Lower lobe of right lung (tissue), 2 donors: ENCODE measurements at places on chromosomes 3 and 15. TPM values are rescaled to one million over a fixed set of nuclear protein-coding genes. Genes with fewer than 3 reads are reported as not detected.
A peak's percentile ranks its signal among the peaks of the same experiment; 100 is the strongest.

SEMA5B gene
- 0.71 TPM for total RNA-seq

DNA sequence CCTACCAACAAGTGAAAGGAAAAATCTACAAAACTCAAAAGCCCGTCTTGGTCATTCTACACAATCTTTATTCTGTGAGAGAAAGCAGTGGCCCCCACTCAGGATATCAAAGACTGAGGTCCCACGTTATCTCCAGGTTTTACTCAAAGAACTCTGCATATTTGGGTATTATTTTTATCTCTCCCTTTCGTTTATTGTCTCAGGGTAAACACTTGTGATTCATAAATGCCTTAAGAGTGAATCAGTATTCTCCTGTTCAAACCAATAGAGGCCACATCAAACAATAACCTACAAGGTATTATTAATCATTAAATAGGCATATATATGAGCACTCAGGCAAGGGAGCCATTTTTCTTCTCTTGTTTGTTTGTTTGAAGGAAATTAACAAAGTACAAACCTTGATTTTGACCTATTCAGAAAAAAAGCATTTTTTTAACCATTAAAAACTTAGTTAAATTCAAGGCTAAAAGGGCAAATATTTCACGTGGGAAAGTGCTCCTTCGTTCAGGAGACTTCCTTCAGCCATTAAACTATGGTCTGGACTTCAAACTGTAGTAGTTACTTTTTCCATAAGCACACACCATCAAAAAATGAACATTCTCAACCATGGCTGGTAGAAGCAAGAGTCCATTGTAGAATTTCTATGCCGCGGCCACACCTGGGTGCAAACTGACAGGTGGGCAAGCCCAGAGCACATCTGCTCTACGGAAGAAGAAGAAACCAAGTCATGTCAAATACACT lies 13.9 kb upstream of the HES1 start:
- no peak for DNase-seq
- no peak overlapping the region for H3K4me3 ChIP-seq
- H3K4me1 ChIP-seq: no peaks in the 10 kb centered on the region
- no peaks in the 10 kb centered on the region for H3K27me3 ChIP-seq
- no peaks in the 10 kb centered on the region for H3K36me3 ChIP-seq

- DNase-seq: no peak
- no peaks in the 10 kb centered on the region for H3K36me3 ChIP-seq
- no peaks in the 10 kb centered on the region for H3K27me3 ChIP-seq
Observed at GRCh38 chr3:18135060-18135814, 289.9 kb downstream of the SATB1 start.

DNA sequence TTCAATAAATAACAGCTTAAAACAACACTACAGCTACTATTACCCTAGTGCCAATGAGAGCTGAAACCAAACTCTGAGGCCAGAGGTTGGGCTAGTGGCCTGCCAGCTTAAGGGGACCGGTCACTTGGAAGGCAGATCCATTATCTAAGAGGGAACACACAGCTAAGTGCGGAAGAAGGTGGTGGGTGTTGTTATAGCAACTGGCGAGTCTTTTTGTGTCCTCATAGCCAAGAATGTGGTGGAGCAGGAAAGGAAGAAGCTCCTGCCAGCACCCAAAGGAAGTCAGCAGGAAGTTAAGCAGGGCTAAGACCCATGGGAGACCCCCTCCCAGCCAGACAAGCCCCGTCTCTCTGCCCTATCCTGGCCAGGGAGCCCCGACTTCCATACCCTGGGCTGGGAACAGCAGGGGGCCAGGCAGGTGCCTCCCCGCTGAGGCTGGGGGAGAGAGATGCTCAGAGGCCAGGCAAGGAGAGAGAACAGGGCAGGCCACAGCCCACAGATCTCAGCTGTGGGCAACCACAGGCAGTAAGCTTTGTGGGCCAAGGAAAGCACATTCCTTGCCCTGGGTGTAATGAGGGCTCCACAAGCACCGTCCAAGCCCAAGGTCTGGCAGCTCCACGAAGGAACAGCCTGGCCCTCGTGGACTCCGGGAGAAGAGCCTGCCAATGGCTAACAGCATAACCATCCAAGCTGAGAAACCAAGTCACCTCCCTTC lies 34.0 kb upstream of the HRH1 start:
- H3K4me3 ChIP-seq: no peak overlapping the region
- no peaks in the 10 kb centered on the region for H3K27me3 ChIP-seq
- no peaks in the 10 kb centered on the region for H3K36me3 ChIP-seq
- no peak overlapping the region for H3K27ac ChIP-seq

KLF15 gene
- 40.1 TPM for total RNA-seq

DNA sequence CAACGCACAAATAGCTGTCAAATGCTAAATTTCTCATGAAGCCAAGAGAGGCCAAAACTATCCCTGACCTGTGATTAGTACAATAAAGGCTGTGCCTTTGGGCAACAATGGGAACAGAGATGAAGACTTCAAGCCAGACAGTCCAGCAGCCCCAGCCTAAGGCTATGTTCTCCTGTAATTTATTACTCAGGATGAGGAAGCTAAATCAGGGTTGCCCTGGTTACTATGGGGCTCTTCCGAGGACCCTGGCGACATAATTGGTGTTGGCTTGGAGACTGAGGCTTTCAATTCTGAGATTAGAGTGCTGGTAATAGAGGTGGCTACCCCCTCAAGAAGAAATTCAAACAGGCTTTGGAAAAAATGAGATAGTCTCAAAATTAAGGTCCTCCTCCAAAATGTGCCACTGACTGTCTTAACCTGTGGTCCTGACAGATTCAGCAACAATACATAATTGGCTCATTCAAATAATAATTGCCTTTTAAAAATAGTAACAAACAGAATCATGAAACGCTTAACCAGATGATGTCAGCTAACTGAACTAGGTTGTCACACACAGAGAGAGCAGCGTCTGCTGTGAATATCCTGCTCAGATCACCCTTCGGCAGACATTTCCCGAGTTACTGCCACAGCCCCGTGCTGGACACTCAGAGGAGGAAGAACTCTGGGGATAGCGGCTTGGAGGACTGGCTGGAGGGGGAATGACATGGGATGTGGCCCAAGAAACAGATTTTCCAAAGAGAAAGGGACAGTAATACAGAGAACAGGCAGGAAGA lies 43.0 kb downstream of the NSMCE3 start:
- no peaks in the 10 kb centered on the region for H3K4me1 ChIP-seq
- no peaks in the 10 kb centered on the region for H3K27me3 ChIP-seq
- H3K36me3 ChIP-seq: no peaks in the 10 kb centered on the region
- no peak for DNase-seq

DNA sequence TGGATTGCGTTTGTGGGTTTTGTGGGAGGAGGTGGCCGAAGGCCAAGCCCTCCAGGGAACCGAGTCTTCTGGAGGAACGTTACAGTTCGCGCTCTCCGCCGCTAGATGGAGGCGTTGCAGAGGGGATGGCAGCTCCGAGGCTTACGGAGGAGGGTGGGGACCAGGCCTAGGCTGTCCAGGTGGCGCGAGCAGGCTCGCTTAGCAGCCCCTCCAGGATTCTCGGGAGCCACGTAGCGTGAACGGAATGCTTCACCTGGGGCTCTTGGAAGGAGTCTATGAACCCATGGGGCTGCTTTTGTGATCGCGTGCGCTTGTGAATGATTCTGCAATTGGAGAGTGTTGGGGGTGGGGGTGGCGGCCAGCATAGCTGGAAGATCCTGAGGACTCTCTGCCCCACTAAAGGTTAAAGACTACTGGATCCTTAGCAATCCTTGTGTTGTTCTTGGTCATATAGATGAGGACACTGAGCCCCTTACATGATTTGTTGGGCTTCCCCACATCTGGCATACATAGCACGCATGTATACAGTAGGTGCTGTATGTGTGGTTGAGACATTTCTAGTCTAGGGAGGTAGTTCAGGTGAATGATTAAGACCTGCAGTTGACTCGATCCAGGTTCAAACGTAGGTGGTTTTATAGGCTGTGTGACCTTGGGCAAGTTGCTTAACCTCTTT lies 25.7 kb downstream of the FAM3D start:
- H3K36me3 ChIP-seq: no peaks in the 10 kb centered on the region
- DNase-seq: peak; percentile 84
- no peak overlapping the region for H3K4me3 ChIP-seq
- H3K27me3 ChIP-seq: no peaks in the 10 kb centered on the region

GOLGA8F gene
- total RNA-seq: not detected

DNA sequence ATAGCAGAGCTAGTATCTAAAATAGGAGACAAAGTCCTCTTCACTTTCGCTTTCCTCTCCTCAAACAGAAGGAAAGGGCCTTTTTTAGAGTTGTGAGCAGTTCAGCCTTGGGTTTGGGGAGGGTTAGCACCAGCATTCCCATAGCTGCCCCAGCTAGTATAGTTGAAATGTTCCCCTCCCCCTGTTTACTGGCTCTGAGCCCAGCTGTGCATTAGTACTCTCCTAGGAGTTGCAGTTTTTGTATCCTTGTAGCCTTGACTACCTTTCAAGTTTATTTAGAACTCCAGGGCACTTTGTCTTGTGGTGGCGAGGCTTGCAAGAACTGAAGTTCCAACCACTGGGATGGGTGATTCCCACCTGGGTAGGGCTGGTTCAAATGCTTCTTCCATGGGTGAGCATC lies 245.1 kb upstream of the NAALADL2 start:
- no peaks in the 10 kb centered on the region for H3K36me3 ChIP-seq
- peaks cover 3% of the 10 kb centered on the region for H3K4me1 ChIP-seq
- H3K27ac ChIP-seq: no peak overlapping the region
- no peak for DNase-seq

STAB1 gene
- total RNA-seq: 133 TPM

CNTN3 gene
- total RNA-seq: 1.9 TPM

DNA sequence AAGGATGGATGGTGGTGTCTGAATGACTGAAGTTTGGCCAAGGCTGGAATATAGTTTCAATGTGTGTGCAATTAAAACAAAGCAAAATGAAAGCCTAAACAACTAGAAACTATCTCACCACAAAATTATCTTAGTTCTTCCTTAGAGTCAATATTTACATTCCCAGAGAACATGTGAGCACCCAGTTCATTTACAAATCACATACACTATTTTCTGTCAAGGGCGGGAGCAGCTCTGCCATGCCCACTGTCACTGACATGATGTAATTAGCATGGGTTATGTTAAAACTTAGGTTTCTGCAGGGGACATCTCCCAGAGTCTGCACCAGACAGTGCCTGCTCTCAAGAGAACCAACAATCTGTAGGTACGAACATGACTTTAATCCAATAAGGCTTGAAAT lies 65.0 kb downstream of the PDZRN3 start:
- H3K4me3 ChIP-seq: no peak overlapping the region
- H3K4me1 ChIP-seq: peaks cover 6% of the 10 kb centered on the region
- no peaks in the 10 kb centered on the region for H3K36me3 ChIP-seq

GRCh38 chr3:83514130-83514914 lies 1444.5 kb upstream of the CADM2 start:
- no peaks in the 10 kb centered on the region for H3K4me1 ChIP-seq
- H3K27me3 ChIP-seq: no peaks in the 10 kb centered on the region
- H3K27ac ChIP-seq: no peak overlapping the region

EFHB gene
- total RNA-seq: 5.6 TPM
